ENCODE measurements at places on chromosomes 12 and 14.

- DNase-seq: no peak
These were observed 526.1 kb upstream of the FLRT2 start for GRCh38 chr14:85003805-85004204.

DNA sequence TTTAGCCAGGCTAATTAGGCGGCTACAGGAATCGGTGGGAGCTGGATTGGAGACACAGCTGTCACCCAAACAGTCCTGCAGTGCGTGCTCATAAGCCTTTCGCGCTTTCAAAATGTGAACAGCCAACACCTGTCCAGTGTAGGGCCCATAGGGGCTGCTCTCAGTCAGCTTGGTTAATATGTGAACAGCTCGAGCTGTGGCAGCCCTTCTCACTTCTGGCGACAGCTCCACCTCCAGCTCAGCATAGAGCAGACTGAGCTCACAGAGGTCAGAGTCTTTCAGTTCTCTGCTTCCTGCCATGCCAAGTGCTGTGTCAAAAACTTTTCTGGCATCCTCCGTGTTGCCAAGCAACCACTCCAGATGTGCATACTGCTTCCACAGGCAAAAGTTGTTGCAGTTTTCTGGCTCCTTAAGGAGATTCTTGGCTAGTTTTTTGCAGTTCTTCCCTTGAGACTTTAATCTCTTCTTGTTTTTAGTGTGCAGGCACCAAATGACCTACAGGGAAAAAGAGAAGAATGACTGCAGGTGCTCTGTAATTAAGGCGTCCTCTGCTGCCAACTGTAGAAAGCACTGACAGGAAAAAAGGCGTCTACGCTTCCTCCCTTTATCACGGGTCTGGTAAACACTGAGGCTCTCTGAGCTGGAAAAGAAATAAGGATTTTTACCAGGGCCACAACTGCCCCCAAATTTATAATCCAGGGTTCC lies 32.5 kb downstream of the PSMC1 start:
- no peak for DNase-seq

DNA sequence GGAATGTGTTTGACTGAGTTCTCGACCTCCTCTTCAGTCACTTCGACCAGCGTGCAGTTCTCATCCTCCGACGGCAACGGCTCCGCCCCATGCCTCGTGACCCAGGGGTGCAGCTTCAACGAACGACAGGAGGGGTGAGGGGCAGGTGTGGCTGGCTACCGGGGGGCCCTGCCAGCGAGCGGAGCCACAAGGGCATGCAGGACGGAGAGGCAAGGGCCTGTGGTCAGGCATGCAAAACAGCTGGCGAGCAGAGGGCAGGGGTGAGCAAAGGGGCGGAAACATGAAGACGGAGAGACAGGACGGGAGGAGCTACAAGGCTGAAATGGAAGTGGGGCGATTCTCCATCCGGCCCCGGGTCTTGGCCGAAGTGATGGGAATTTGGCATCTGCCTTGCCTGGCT lies 38.7 kb downstream of the P2RX4 start:
- no peak for DNase-seq

DNA sequence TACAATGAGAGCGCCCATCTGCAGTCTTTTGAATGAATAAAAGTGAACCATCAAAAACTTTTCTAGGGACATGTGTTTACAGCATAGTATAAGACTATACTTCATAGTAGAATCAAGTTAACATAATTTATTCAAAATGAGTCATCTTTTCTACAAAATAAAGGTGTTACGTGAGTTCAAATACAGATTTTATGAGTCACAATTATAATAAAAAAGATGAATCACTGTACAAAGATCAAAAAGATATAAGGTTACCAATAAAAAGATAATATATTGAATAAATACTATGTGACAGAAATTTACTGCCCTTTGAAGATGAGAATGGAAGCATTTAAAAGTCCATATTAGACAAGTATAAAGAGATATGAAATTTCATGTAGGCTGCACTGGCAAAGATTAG lies 2.8 kb downstream of the MBIP start:
- DNase-seq: no peak

DNA sequence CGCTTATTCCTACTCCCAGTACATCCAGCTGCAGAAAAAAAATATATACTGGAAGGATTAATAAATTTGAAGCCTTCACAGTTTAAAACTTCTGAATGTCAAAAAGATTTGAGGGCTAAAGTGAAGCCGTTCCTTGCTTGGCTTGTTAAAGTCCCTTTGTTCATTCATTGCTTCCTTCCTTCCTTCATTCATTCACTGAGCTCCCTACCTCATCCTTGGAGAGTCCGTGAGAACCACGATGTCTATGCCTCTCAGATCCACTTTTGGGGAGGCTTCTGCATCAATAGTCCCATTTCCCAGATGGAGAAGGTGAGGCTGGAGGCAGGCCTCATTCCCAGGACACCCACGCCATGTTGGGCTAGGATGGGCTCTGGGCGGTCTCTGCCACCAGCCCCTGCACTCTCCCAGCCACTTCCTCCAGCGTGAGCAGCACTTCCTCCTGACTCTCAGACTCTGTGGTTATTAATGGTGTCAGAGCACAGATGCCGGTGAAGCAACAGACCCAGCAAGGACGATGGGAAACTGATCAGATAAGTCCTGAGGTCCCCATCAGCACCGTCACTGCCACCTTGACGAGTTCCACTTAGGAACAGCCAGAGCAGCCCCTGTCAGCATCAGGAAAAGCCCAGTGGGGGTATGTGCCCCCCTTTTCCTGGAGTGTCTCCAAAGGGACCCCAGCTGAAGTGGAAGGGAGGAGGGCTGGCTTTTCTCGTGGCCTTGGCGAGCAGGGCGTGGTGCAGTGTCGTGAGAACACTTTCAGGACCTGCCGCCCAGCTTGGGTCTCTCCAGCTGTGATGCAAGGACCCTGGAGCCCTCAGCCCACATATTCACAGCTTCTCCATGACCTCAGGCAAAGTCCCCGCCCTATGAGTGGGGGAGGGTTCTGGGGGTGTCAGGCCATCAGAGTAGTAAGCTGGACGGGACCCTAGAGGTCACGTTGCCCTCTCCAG lies 21.2 kb downstream of the ASB2 start:
- DNase-seq: peak; percentile 68

DNA sequence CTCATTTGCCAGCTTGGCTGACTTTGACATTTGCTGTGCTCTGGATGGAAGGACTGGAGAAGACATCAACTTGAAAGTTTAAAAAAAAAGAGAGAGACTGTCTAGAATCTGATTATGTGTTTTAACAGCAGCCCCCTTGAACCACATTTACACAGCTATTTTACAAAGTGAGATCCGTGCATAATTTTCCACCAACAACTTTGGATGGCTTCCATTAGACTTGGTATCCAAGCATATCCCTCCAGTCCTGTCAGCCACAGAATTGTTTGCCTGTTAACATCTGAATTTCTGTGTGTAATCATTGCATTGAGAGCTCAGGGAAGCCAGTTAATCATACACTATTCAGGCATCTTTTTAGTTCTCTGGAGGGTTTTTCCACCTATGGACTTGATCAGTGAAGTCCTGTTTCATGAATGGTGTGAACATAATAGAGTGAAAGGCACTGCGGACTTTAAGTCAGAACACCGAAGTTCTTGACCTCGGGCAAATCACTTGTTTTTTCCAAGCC lies 93.7 kb downstream of the SAMD4A start:
- DNase-seq: no peak

Measured in activated CD8-positive, alpha-beta T cell treated with anti-CD3 and anti-CD28 coated beads for 36 hours (primary cell).